ENCODE measurements at places on chromosomes 11 and 22.

DNA sequence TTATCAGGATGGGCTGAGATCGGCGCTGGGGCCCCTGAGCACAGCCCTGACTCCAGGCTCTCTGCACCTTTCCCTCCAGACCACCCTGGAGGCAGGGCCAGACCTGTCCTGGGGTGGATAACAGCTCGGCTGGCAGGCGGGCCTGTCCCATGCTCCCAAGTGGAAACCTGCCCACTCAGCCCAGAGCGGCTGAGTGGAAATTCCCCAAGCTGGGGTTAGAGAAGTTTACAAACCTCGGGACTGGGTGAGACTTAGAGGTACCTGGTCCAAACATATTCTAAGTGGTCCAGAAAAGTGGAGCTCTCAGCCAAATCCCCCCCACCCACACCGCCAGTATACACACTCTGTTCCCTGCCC lies 4.8 kb upstream of the FXYD2 start:
- no peak for DNase-seq

DNA sequence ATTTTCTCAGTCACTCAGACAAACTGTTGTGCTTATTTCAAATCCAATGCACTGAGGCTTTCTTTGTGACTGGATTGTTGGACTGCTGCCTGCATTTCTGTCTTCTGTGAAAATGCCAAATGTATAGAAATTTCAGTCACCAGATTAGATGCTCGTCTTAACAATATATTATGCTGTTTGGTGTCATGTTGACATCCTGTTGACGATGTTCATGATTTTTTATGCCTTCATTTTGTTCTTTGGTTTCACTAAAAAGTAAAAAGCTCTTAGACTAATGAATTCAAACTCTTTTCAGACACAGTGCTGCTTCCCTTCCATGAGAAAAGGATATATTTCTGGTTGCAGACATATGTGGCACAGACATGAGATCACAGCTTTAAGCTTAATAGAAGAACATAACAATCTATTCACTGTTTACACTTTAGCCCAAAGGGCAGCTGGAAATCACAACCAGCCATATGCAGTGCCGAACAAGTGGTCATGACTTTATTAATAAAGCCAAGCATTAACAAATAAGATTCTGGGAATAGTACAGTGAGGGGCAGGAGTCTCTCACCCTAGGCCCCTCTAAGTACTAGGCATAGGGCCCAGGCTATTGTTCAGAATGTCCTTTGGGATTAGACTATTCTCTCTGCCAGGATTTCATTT lies 9.4 kb upstream of the SOX6 start:
- DNase-seq, result no peak

GRCh38 chr22:26068571-26068970 lies 100.7 kb upstream of the SEZ6L start:
- DNase-seq, result no peak

- DNase-seq, result no peak
Observed at GRCh38 chr11:83628622-83629355, 342.6 kb upstream of the CCDC90B start.

GRCh38 chr22:29903371-29903770 lies 20.4 kb downstream of the MTMR3 start:
- no peak for DNase-seq

Data from bronchial epithelial cell (primary cell).